ENCODE measurements at places on chromosomes 5 and 9. TPM values are rescaled to one million over a fixed set of nuclear protein-coding genes. Genes with fewer than 3 reads are reported as not detected.

The CDO1 gene
- total RNA-seq: 74.2 TPM

The PAPPA gene
- total RNA-seq: 2.4 TPM

The ORM2 gene
- total RNA-seq: not detected

The ARSI gene
- 0.49 TPM for total RNA-seq

The MGAT1 gene
- 165 TPM for total RNA-seq

The ACOT12 gene
- total RNA-seq: not detected

The THG1L gene
- total RNA-seq: 10.4 TPM

The TEX48 gene
- not detected for total RNA-seq

The CARD6 gene
- 40.3 TPM for total RNA-seq

The CRAT gene
- total RNA-seq: 65.1 TPM

The WNT8A gene
- total RNA-seq: not detected

Data from subcutaneous adipose tissue (tissue), 4 donors.